EH (cell line): ENCODE measurements at places on chromosomes 11 and 22.
A peak's percentile ranks its signal among the peaks of the same experiment; 100 is the strongest.

DNA sequence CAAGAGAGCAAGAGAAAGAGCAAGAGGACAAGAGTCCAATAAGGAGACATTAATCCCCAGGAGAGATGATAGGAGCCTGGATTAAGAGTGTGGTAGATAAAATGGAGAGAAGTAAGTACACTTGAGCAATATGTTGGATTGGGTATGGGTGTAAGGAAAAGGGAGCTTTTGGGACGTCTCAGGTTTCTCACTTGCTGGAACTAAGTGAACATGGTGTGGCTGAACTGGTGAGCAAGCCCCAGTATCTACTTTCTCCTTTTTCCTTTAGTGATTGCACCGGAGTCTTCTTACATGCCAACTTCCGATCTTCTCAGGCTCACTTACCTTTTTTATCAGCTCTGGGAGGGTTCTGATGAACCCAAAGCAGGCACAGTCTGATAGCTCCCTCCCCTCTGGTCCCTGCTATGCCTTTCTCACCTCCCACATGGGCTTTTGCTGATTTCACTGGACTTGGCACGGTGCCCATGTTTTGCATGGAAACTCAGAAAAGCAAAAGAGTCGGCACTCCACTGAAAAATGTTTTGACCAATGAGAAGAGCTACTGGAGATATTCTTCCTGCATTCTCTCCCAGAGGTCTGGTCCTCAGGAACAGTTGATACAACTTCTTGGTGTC lies 14.5 kb upstream of the APLNR start:
- DNase-seq: peak; percentile 60

DNA sequence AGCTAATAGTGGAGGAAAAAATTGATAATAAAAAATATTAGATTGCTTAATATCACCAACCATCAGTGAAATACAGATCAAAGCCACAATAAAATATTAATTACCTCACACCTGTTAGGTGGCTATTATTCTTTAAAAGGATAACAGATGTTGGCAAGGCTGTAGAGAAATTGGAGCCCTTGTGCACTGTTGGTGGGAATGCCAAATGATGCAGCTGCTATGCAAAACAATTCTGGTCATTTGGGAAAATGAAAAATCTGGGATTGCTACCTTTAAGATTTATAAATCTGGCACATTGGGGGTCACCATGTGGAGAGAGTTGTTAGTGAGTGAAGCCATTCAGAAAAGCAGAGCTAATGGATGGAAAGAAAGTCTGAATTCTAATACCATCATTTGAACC lies 143.4 kb downstream of the FCHSD2 start:
- DNase-seq: no peak

DNA sequence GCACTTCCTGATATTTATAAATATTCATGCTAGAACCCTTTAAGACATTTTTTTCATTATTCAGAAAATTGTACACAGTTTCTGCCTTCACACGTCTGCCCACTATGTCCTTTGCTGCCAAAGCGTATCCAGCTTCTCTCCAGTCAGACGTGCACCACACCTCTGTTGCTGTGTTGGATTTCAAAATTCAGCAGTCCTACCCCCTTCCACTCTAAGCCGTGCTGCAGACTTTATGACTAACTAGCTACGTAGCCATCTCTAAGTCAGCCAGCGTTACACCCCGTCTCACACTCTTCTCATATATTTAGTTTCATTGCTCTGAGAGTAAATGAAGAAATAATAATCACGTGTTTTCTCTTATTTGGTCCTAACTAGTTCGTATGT lies 28.2 kb upstream of the OPCML start:
- no peak for DNase-seq

- peak; percentile 98 for DNase-seq
Measured at GRCh38 chr11:122186439-122187080, 70.5 kb upstream of the BLID start.

DNA sequence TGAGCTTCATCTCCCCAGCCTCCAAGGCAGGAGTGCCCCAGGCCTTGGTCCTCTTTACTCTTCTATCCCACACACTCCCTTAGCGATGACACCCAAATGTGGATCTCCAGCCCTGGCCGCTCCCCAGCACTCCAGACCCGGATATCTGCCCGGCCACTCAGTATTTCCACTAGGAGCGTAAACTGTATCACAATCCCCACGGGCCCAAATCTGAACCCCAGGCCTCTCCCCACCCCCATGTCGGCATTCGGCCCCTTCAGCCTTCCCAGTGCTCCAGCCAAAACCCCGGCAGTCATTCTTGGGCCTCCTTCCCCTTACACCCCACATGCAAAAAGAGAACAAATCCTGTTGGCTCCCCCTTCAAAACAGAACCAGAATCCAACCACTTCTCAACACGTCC lies 20.8 kb downstream of the WNT11 start:
- DNase-seq: no peak

DNA sequence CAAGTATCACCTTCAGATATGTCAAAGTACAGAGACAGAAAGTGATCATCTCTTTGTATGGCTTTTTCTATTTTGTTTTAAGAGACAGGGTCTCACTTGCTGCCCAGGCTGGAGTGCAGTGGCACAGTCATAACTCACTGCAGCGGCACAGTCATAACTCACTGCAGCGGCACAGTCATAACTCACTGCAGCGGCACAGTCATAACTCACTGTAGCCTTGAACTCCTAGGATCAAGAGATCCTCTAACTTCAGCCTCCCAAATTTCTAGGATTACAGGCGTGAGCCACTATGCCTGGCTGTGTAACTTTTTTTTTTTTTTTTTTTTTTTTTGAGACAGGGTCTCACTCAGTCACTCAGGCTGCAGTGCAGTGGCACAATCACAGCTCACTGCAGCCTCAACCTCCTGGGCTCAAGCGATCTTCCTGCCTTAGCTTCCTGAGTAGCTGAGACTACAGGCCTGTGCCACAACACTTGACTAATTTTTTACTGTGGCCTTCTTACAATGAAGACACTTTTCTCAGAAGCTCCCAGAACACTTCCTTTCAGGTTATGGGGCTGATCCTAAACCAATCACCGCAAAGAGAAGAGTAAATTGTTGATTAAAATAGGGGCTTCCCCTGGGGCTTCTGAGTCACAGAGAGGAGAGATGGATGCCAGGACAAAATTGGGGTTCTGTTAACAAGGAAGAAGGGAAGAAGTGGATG lies 9.0 kb upstream of the HIKESHI start:
- no peak for DNase-seq

DNA sequence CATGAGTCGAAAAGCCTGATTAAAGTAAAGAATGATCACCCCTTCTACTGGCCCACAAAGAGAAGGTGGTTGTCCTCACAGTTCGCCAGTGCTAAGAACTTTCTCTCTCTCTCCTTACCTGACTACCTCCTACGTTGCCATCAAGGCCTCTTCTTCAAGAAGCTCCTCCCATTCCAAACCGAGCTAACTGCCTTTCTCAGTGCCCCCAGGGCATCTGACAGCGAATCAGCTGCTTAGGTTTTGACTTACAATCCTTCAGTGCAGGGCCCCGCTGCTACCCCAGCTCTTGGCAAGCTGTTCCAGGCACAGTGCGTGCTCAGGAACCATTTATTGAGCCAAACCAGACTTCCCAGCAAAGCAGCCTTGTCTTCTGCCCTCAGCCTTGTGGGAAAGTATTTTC lies 5.8 kb downstream of the VSTM5 start:
- DNase-seq: no peak

DNA sequence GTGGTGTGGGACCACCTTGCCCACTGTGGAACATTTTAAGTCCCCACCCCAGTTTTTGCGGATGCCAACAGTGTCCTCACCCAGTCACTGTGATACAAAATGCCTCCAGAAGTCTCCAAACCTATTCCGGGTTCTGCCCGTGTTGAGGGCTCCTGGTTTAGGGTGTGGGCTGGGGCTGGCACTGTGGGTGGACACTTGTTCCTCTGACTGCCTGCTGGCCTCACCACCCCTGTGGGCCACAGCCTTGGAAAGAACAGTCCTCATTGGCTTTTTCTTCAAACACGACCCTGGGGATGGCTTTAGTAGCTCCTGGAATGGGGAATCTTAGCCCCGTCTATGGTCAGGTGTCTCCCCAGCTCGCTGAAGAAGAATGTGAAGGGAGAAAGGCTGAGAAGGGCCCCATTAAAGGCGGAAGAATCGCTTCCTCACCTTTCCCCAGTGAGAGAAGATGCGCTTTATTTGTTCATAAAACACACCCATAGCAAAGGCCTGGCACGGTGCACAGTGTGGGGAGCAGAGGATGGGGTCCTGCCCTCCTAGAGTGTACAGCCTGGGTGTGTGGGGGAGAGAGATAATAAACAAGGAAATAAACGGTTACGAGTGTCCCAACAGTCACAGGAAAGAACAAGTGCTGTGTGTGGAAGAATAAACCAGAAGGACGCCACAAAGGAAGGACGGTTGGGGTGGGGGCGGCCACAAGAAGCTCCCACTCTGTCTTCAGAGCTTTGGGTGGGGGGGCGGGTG lies 91.6 kb upstream of the SLC22A12 start:
- no peak for DNase-seq

DNA sequence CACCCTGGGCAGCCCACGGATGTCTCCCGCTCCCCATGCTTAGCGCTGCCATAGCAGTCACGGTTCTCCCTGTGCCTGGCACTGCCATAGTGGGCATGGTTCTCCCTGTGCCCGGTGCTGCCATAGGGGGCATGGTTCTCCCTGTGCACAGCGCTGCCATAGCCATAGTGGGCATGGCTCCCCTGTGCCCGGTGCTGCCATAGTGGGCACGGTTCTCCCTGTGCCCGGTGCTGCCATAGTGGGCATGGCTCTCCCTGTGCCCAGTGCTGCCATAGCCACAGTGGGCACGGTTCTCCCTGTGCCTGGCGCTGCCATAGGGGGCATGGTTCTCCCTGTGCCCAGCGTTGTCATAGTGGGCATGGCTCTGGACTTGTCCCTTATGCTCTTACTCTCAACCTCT lies 19.9 kb upstream of the ARAP1 start:
- no peak for DNase-seq

DNA sequence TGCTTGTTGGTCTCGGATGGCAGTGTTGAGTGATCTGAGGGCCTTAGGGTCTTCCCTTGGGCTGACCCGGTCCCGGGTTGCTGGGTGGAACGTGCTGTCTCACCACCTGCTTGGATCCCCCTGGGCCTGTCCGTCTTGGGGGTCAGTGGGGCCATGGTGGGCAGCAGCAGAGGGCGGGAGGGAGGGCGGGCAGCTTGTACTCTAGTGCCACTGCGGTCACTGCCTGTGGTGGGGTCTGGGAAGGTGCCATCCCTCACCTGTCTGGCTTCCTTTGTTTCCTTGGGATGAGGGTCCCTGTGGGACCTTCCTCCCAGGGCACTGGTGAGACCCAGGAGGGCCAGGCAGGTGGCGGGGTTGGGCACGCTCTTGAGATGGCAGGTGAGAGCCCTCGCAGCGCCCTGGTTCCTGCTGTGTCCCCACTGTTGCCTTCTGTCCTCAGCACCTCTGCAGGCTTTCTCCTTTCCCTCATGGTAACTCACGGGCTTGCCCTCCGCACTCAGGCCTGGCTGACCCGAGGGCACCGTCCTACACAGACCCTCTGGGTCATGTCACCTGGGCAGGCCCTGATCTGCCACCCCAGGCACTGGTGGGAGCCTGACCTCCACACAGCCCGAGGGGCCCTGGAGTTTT lies 34.2 kb downstream of the TBC1D22A start:
- no peak for DNase-seq

DNA sequence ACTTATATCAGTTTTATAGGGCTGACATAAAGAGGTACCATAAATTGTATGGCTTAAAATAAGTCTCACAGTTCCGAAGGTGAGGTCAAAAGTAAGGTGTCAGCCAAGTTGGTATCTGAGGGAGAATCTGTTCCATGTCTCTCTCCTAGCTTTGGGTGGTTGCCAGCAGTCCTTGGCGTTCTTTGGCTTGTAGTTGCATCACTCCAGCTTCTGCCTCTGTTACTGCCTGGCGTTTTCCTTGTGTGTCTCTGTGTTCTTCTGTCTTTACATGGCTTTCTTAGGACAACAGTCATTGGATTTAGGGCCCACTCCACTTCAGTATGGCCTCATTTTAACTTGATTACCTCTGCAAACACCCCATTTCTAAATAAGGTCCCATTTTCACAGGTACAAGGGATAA lies 16.7 kb downstream of the MMP7 start:
- DNase-seq: peak; percentile 53

DNA sequence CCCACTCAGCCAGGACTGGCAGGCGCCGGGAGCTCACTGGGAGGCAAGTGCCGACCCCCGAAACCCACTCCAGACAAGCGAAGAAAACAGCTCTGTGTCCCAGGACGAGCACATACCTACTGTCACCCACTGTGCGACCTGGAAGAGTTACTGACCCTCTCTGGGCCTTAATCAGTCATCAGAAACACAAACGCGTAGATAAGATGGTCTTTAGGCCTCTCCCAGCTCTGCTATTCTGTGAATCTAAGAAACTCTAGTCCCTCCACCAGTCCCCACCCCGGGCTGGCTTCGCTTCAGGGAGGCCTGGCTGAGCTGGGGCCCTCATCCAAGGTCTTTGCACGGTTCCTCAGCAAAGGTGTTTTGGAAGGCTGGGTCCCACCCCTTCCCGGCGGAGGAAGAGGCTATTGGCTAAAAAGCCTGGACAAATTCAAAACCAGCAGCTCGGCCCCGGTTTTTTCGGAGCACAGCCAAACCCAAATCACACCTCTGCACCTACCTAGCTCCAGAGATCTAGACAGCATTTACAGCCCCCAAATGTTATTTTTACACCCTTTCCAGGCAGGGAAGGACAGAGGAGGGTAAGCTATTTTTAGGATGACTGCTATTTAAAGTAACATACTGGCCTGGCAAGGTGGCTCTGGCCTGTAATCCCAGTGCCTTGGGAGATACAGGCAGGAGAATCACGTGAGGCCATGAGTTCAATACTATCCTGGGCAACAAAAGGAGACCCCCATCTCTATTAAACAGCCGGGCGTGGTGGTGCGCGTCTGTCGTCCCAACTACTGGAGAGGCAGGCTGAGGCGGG lies 13.2 kb upstream of the HDHD5 start:
- no peak for DNase-seq

DNA sequence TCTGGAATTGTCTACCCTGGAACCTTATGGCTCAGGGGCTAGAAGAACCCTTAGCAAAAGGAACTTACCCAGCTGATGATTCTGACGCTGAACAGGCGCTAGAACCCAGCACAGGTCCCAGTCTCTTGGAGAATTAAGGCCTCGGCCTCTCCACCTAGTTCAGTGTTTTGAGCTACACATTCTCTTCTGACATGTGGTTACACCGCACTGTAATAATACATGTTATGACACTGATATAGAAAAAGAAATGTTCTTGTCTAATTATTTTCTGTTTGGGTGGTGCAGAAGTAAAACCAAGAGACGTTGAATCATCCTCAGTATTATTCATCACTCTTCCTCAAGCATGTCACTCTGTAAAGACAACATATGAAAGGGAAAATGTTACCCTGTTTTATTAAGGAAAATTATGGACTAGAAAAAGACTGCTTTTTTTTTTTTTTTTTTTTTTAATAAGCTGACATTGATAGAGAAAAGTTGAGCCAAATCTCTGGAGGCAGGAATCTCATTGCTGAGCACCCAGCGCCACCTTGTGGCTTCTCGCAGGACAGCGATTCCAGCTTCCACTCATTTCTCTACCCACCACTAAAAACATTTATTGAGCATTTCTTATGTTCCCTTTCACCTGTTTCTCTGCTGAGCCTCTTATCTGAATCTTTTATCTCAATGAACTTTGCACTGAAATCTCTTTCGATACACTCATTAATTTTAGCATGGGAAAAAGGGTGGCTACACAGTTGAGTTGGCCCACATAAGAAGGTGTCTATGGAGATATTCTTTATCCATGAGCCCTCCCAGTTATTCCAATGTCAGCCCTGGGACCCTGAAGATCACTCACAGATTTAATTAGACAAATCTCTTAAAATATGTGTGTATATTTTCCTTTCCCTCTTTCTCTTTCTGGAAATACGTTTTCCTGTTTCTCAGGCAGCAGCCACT lies 12.6 kb upstream of the APLNR start:
- DNase-seq: peak; percentile 69

- DNase-seq: no peak
Measured at GRCh38 chr11:12179019-12179418, 68.6 kb downstream of the MICAL2 start.
